Activated T-helper 1 cell treated with anti-CD3 and anti-CD28 coated beads, Interleukin-12 subunit alpha, Interleukin-12 subunit beta, Interleukin-2, Interleukin-4 antibody, amounts not matched to agents 30 ng/mL and 10 ng/mL and 1 ng/mL, durations not matched to agents 14 hours and 24 hours and 36 hours (primary cell): ENCODE measurements at places on chromosomes 3 and 15. TPM values are rescaled to one million over a fixed set of nuclear protein-coding genes. Genes with fewer than 3 reads are reported as not detected.

IL20RB gene
- total RNA-seq: 1.5 and 1.9 TPM in 2 replicates

PLCL2 gene
- 14.9 and 15.0 TPM in 2 replicates for total RNA-seq

AGBL1 gene
- total RNA-seq: not detected in 2 replicates

SAMD7 gene
- total RNA-seq: not detected in 2 replicates

CYP11A1 gene
- not detected in 2 replicates for total RNA-seq

DNA sequence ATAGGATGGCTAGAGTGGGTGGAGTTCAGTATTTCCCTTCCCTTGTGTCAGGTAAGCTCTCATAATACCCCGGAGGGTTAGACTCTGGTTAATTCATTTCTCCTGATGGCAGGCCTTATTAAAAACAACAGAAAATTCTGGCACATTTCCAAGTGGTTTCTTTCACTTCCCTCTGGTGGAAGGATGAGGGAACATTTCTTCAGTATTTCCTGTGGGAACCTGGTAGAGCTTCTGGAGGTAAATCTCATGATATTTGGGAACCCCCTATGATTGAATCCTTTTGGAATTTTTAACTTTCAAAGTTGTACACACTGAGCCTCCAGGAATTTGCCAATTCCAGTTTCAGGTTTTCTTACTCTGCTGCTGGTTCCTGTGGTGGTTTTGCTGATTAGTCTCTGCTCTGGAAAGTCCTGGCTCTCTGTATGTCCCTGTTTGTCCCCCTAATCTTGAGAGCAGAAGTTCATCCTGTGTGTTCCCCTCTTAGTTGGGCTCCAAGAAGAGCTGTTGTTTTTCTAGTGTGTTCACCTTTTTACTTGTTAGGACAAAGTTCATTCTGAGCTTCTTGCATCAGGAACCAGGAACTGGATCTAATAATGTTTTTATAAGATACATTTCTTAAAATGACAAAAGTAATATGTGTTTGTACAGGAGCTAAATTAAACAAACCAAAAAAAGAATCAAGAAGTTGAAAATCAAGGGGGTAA is 12.1 kb downstream of the CHRNA7 start:
- no peak for DNase-seq
- H3K4me1 ChIP-seq: no peaks in the 10 kb centered on the region
- H3K27ac ChIP-seq: no peak overlapping the region
- no peaks in the 10 kb centered on the region for H3K36me3 ChIP-seq

DNA sequence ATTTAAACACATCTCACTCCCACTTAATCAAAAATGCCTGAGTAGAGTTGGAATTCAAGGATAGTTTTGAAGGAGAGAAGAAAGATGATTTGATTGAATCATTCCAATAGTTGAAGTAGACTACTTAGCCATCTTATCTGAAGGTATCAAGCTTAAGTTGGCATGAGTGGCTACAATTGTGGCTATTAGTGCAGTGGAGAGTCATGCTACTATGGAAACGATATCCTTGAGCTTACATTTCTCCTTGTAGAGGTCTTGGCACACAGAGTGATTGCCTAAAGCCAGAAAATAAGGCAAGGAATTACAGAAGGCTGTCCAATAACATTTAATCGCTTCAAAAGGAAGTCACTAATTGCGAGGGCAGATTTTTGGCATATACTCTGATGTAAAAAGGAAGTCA is 1022.7 kb downstream of the IGSF11 start:
- H3K36me3 ChIP-seq: no peaks in the 10 kb centered on the region
- no peak overlapping the region for H3K27ac ChIP-seq
- no peak for DNase-seq
- H3K4me3 ChIP-seq: no peak overlapping the region
- no peaks in the 10 kb centered on the region for H3K4me1 ChIP-seq

DNA sequence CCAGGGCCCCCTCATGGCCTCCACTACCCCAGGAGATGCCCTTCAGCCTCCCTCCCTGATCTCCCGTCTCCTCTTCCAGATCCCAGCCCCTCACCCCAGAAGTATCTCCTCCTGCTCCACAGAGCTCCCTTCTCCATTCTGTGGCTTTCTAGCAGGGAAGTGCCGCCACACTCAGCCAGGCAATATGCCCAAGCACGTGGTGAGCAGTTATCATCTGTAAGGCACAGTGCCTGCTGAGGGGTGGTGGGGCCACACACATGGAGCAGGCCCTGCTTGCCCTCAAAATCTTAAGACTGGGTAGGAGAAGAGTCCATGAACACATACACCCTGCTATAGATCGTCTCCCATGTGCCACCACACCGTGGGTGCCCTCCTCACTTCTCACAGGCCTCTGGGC is 2.4 kb upstream of the PHGR1 start:
- H3K4me3 ChIP-seq: no peak overlapping the region
- H3K4me1 ChIP-seq: no peaks in the 10 kb centered on the region
- no peak overlapping the region for H3K27ac ChIP-seq
- no peak for DNase-seq
- peaks cover 14% of the 10 kb centered on the region for H3K27me3 ChIP-seq

DNA sequence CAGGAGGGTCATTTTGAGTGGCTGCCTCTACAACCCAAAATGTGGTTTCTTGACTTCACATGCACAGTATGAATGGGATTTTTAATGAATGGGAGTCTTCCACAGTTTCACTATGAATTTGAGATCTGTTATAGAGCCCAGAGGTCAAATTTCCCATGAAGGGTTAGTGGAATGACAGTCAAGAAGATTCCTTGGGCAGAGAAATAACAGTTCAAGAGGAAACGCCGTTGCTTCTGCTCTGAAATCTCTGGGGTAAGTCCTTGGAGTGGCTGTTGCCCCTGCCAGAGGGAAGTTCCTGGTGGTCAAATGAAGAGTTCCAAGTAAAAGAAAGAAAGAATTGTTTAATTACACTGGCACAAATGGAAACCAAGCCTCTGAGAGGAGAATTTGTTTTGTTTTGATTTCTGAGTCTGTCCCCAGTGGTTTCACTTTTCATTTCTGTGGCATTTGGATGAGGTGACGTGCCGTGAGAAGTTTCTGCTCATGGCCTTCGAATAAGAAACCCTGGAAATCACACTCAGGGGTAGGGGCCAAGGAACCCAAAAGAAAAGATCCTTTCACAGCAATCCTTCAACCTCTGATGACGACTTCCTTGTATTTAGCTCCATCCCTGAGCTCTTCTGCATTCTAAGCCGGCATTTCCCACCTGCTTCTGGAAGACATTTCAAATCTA is 77.5 kb upstream of the IL12A start:
- peaks cover 11% of the 10 kb centered on the region for H3K27me3 ChIP-seq
- no peaks in the 10 kb centered on the region for H3K36me3 ChIP-seq
- DNase-seq: no peak

DNA sequence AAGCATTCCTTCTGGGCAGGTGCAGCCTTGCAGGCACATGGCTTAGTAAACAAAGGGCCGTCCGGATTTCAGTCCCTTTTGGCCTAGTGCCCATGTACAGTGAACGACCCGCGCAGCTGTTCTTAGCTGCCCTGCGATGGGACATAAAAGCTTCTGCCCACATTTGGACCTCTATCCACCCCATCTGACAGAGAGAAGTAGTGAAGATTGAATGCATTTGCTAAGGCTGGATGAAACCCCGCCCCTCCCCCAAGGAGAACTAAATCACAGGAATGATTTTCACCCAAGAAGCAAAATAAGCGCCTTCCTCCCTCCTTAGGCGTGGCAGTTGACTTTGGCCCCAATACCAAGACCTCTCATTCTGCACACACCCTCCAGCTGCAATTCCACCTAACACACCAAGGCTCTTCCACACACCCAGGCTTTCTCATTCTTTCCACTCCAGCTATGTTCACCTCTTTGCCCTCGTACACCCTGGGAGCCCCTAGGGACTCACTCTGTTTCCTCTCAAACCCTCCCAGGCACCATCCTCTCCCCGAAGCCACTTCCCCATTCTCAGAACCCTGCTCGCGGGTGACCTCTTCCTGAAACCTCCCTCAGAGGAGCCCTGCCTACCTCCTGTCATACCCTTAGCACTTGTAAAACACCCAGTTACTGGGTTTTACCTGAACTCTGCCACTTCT is 14.1 kb upstream of the HRH1 start:
- H3K4me1 ChIP-seq: peaks cover 22% of the 10 kb centered on the region
- peak overlapping the region; percentile 52 for H3K4me3 ChIP-seq
- H3K36me3 ChIP-seq: no peaks in the 10 kb centered on the region
- H3K27me3 ChIP-seq: peaks cover 10% of the 10 kb centered on the region
- peak; percentile 48 for DNase-seq
- peak overlapping the region; percentile 24 for H3K27ac ChIP-seq

- H3K27ac ChIP-seq: peak overlapping the region; percentile 56
- no peak overlapping the region for H3K4me3 ChIP-seq
- peaks cover 18% of the 10 kb centered on the region for H3K36me3 ChIP-seq
Measured at GRCh38 chr3:186532598-186533072, 11.5 kb downstream of the CRYGS start.

DNA sequence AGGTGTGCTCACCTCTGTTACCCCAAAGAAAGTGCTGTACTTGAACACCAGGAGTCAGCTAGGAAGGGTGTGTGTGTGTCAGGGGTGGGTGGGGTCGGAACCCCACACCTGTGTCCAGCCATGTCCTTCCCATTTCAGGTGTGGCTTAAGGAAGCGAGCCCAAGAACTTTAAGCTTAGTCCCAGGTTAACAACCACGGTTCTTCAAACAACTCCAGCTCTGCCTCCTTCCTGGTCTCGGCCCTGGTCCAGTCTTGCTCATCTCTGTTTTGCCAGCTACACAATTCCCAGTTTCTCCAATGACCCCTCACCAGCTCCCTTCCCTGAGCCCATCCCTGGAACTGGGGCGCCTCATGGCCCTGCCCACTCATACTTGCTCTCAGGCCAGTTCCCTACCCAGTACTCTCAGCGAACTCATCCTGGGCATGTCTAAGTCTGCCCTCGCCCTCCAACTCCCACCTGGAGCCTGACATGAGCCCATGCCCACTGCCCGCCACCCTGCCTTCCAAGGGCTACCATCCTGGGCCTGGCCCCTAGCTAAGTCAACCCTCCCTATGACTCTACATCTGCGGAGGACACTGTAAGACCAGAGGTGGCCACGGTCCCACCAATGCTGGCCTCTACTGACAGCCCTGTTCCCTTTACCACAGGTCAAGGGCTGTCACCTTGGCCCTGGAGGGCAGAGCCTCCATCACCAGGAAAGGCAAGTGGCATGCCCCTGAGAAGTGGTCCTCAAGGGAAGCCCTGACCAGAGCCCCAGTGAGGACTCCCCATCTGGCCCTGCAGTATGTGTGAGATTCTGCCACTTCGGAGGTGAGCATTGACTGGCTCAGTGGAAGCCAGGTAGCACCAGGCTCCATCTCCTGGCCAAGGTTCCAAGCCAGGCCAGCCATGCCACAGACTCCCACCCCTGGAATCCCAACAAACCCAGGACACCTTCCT is 9.2 kb downstream of the POC1A start:
- H3K36me3 ChIP-seq: peaks cover 10% of the 10 kb centered on the region
- no peaks in the 10 kb centered on the region for H3K27me3 ChIP-seq
- no peak overlapping the region for H3K27ac ChIP-seq
- H3K4me1 ChIP-seq: peaks cover 14% of the 10 kb centered on the region

DNA sequence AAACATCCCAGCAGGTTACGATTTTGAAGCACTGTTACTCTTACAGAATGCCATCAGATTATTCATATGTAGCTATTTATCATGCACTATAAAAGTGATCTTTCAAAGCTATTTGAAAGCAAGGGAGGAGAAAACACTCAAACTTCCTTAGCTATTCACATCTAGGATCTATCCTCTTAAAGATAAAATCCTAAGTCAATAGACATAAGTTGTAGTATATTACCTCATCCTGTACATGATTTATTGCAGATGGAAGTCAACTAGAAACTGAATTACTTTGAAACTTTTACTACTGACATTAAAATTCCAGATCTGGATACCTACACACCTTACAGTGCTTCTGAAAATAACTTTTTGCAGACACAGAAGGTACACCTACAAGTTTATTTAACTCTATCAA is 197.2 kb downstream of the MEIS2 start:
- no peak overlapping the region for H3K4me3 ChIP-seq
- H3K4me1 ChIP-seq: no peaks in the 10 kb centered on the region
- no peak for DNase-seq
- H3K27me3 ChIP-seq: no peaks in the 10 kb centered on the region
- H3K36me3 ChIP-seq: no peaks in the 10 kb centered on the region

DNA sequence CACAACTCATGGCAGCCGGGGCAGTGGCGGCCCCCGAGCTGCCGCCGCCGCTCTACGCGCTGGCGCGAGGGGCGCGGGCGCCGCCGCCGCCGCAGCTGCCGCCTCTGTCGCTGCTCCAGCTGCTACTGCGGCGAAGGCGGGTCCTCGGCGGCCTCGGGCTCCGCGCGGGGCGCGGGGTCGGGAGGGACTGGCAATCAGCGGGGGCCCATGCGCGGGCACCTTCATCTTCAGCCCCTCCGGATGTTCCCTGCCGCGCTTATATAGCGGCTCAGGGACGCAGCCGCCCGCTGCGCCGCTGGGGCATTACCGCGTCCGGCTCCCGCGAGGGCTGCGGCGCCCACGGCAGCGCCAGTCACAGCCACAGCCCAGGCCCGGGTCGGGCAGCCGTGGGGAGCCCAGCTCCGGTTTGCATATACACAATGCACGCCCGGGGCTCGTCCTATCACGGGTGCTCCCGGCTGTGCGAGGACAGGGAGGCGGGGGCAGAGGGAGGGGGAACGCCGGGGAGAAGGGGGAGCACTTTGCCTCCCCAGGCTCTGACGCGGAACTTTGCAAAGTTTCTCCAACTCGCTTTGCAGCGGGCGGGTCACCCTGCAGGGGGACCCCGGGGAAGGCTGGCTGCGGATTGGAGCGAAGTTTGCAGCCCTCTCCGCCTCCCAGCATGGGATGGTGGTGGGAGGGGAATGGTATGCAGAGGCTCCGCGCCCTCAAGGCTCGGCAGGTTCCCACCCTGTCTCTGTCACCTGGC is at the start of gene VGLL3:
TSS of gene VGLL3 (minus strand) at position 416 of the 748 bp plus-strand sequence. CDS start at position 10, 406 bp downstream.
- no peak within 1 kb of the TSS for H3K27ac ChIP-seq
- peaks cover 34% of the 10 kb centered on the region for H3K27me3 ChIP-seq
- H3K36me3 ChIP-seq: no peaks in the 10 kb centered on the region
- DNase-seq: no peak
- no peak within 1 kb of the TSS for H3K4me3 ChIP-seq

DNA sequence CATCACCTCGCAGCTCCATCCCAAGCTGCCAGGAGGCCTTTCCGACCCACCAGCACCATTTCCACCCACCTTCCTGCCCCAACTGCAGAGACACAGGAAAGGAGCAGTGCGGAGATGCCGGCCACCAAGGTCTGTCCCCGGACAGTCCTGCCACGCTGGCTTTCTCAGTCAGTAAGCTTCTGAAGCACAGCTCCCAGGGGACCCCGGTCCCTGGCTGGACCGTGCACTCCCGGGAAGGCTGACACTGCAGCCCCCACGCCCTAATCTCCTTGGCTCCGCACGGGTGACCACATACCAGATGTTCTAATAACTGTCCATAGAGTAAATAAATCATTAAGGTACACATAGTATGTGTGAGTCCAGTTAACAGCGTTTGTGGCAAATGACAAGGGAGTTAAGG is 73.5 kb downstream of the VGLL4 start:
- no peak overlapping the region for H3K4me3 ChIP-seq
- H3K36me3 ChIP-seq: peaks cover 2% of the 10 kb centered on the region
- H3K27ac ChIP-seq: no peak overlapping the region
- no peak for DNase-seq
- H3K4me1 ChIP-seq: no peaks in the 10 kb centered on the region
- no peaks in the 10 kb centered on the region for H3K27me3 ChIP-seq
